Activated T-cell treated with anti-CD3 and anti-CD28 coated beads, Interleukin-2, amount 50 U/mL, for 48 hours (primary cell): ENCODE measurements at places on chromosomes 1 and 21.

- DNase-seq = no peak
These were observed 373.0 kb downstream of the PLPP3 start for GRCh38 chr1:56206391-56206790.

GRCh38 chr1:235802573-235803346 lies 63.9 kb downstream of the LYST start:
- DNase-seq = no peak

GRCh38 chr1:155038602-155039307 lies 5.1 kb downstream of the DCST1 start:
- no peak for DNase-seq

DNA sequence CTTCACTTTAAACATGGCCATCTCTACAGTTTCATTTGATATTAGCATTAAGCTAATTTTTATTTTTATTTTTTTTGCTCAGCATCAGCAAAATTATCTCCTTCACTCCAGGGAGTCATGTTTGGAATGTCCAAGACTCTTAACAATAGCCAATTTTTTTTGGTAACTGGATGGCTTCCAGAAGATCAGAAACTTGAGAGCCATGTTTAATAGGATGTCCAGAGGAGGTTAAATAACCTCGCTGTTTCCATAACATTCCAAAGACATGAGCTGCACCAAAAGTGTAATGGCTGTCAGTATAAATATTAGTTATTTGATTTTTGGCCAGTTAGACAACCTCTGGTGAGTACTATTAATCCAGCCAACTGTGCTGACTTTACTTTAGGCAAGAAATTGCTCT lies 80.7 kb downstream of the DNTTIP2 start:
- DNase-seq = no peak

DNA sequence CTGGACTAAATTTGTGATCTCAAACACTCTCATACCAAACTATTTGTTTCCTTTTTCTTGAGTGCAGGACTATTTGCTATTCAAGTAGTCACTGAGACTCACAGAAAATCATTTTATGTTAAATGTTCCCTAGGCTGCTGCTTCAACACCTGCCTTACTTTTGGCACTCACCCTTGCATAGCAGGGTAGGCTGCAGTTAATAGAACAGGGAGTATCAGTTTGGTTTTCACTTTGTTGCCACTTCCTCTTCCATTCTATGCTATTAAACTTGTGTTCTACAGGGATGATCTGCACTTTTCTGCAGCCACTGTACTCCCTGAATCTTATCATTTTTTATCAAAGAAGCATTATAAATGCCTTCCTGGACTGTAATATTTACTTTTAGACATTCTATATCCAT lies 148.7 kb upstream of the PRMT6 start:
- DNase-seq = no peak

DNA sequence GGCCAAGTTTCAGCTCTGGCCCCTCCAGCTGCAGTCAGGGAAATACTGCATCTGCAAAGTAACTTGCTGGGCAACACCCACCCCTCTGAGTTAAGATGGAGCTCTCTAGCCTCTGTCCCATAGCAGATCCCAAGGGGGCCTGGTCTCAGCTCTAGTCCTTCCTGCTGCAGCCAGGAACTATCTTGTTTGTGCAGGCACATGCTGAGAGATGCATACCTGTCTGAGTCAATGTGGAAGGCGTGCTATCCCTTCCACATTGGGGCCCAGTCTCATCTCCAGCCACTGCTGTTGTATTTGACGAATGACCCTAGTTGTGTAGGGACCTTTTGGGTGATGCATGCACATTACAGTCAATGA lies 76.4 kb downstream of the CTH start:
- DNase-seq = no peak

- DNase-seq = no peak
These were observed 36.7 kb upstream of the HAO2 start for GRCh38 chr1:119331915-119332314.

GRCh38 chr1:24266998-24267397 lies 52.2 kb upstream of the GRHL3 start:
- DNase-seq = no peak

DNA sequence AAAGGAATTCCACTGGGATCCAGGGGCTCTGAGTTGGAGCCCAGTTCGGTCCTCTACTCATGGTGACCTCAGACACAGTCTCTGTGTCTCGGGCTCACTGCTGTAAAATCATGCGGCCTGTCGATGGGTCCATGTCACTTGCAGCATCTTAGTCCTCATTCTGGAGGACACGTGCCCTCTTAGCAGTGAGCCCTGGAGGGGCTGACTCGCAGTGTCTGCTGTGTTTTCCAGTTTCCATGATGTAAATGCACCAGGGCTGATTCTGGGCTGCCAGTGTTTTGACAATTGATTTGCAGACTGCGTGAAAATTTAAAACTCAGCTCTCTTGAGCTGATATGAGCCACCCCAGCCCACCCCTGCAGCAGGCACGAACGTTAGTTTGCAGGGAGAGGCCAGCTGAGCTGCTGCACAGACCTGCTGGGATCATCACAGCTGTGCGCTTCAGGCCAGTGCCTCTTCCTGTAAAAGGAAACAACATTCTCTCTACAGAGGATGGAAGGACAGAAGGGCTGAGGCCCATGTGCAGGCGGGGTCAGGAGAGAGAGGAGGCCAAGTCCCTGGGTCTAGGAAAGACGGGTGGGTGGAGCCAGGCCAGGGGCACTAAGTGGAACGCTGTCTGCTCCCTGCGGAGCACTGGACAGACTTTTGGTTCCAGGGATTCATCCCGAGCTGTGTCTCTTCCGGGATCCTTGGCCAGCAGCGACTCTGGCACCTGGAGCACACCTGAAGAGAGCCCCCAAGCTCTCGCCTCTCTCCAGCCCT lies 42.6 kb downstream of the RSPH1 start:
- DNase-seq = no peak

GRCh38 chr21:26877018-26877417 lies 31.8 kb upstream of the ADAMTS1 start:
- no peak for DNase-seq

DNA sequence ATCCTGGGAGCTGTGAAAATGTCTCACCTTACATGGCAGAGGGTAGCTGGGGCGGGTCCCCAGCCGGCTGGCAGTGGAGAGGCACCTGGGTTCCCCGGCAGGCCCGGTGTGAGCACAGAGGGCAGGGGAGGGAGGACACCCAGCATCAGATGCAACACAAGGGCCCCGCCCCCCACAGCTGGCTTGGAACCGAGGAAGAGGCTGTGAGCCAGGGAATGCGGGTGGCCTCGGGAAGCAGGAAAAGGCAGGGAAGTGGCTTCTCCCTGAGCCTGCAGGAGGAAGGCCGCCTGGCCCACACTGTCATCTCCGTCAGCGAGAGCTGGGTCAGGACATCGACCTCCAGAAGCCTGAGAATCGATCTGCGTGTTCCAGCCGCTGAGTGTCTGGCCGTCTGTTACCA lies 87.3 kb downstream of the SIK1 start:
- no peak for DNase-seq

- peak; percentile 58 for DNase-seq
These were observed 1.6 kb downstream of the ADAM15 start for GRCh38 chr1:155052439-155053395.

DNA sequence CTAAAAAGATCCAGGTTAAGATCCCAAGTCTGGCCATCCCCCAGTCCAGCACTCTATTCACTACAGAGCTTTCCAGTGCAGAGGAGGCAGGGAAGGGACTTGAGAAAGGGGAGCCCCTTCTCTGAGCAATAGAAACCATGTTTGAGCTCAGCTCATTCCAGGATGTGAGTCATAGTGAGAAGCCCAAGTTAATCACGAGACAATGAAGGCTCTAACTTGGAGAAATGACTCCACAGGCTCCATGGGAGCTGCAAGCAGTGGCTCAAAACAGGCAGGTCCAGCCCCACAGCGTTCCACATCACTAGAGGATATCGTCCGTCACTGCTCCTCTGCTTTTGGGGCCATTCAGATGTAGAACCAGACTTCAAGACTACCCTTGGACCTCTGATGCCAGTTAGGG lies 59.1 kb downstream of the CAMK2N1 start:
- DNase-seq = peak; percentile 29

DNA sequence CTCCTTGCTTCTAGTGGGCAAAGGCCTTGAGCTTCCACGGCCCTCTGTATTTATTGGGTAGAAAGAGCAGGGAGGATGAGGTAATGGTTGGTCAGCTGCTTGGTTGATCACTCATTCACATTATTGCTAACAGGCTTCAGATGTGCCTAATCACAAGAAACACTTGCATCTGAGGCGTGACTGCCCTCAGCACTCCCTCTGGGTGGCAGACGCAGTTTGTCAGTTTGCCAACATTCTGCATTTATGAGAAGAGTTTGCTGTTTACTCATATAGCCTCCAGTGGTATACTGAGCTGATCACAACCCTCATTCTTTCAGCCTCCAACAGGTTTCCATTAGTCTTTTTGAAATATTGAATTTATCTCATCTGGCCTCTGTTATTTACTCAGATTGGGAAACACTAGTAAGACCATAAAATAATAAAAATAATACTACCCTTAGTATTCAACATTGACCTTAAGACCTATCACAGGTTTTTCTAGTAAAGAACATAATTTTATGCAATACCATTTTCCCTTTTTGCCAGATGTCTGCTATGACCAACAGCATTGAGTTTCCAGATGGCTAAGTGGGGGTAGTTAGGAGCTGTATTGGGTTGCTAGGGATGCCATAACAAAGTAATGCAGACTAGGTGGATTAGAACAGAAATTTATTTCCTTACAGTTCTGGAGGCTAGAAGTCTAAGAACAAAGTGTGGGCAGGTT lies 53.3 kb downstream of the PTGFR start:
- no peak for DNase-seq

- DNase-seq = no peak
These were observed 11.3 kb downstream of the GNPAT start for GRCh38 chr1:231252336-231252735.

- no peak for DNase-seq
These were observed 1.8 kb upstream of the CHML start for GRCh38 chr1:241641773-241642592.

DNA sequence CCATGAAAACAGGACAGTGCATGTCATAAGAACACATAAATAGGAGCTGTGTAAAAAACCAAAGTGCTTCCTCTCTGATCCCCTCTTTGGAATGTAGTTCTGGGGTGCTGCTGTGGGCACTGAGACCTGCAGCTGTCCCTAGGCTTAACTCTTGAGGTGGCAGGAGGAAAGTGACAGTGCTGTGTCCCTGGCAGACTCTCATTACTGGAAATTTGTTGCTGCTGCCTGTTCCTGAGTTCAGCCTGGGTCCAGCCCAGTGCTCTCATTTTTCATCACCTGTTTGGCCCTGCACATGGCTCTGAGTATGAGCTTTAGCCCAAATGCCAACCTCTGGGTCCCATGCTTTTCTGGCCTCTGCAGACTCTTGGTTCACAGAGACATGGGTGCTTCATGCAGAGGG lies 329.3 kb downstream of the DSCAM start:
- no peak for DNase-seq

- DNase-seq = no peak
These were observed 57.6 kb downstream of the KCNK2 start for GRCh38 chr1:215140135-215140534.

DNA sequence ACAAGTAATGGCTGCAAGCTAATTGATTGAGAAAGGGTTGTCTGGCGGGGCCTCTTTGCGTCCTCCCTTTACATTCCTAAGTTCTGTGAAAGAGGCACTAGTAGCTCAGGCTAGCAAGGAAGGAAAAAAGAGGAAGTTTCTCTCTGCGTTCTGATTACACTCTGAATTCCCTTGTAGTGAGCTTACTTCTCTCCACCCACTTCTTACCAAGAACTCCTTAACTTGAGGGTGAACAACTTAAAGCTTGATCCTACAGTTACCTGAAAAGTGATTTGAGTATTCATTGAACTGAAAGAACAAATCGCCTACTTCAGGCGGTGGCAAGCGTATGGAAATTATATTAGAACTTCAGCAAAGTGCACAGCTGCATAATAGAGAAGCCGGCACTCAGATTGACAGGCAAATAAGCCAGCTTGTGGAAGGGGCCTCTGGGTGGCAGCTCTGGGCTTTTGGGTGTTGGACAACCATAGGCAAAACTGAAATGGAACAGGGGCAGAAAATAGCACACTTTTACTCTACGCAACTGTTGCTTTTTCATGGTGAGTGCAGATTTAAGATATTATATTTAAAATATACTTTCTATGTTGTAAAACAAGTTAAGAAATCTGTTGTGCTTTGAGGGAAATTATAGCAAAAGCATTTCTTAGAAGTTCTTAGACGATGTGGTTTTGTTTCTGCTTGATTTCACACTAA lies 464.5 kb downstream of the USP25 start:
- no peak for DNase-seq

GRCh38 chr1:94036730-94037129 lies 84.2 kb downstream of the ABCA4 start:
- no peak for DNase-seq

- DNase-seq = no peak
These were observed 702.9 kb downstream of the BRINP3 start for GRCh38 chr1:189774721-189775287.

DNA sequence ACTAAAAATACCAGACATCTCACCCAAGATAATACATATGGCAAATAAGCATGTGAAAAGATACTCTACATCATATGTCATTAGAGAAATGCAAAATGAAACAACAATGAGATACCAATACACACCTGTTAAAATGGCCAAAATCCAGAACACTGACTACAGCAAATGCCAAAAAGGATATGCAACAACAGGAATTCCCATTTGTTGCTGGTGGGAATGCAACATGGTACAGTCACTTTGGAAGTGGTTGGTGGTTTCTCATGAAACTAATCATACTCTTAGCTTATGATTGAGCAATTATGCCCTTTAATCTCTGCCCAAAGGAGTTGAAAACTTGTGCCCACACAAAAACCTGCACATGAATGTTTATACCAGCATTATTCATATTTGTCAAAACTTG lies 6.4 kb upstream of the RGS2 start:
- DNase-seq = no peak

- no peak for DNase-seq
These were observed 81.0 kb upstream of the CD55 start for GRCh38 chr1:207240325-207241101.

DNA sequence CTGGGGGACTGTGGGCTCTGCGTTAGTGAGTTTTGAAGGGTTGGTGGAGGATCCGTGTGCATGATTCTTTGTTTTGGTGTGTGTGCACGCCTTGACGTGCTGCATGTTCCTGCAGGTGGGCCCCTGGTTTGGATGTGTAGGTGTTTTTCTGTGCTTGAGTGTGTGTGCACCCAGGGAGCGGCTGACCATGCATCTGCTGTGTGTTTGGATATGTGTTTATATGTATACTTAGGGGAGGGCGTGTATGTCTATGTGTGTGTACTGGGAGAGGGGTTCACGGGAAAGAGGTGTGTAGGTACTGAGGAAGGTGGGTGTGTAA lies 1.1 kb downstream of the VANGL2 start:
- DNase-seq = no peak

DNA sequence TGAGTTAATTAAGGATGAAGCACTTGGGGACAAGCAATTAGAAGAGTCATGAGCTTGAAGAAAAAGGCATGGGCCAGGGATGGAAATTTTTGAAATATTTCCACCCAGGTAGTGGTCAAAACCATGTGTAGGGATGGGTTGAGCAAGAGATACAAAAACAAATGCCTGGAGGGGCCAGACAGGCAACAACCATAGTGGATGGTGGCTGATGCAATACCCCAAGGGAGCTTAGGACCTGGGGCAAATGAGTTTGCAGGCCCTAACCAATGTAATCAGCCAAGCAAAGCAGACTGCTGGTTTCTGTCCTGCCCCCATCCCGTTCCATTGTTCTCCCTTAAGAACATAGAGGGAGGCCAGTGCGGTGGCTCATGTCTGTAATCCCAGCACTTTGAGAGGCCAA lies 119.1 kb upstream of the FGGY start:
- no peak for DNase-seq

GRCh38 chr1:53196017-53196484 lies 573 bp upstream of the CPT2 start:
- DNase-seq = peak; percentile 26
